ENCODE measurements at places on chromosomes 5 and 9.

GRCh38 chr5:108238461-108238860 is 143.4 kb downstream of the FBXL17 start:
- no peak for DNase-seq

- no peak for DNase-seq
Observed at GRCh38 chr5:68710514-68710913, 383.3 kb upstream of the SLC30A5 start.

DNA sequence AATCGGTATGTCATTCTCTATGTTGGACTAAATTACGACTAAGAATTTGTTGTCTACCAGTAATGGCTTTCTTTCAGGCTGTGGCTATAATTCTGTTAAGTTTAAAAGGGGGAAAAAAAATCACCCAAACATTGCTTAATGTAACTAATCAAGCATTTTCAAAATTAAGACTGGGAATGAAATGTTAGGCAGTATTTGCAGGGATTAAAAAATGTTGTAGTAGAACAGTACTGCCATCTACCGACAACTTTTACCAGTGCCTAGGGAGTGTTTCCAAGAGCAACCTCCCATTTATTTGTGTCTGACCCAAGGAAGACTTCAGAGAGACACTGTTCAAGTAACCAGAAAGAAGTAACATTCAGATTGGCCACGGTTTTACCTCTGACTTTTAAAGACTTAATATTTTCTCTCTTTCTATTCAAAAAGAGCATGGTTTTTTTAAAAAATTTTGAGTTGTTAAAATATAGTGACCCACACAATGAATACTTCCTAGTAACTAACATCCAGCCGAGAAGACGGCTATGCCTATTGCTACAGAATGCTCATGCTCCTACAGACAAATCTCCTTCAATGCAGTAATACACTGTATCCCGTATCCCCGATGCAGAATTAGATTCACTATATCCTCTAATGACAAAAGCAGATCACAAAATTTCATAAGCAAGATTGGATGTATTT is 92.4 kb downstream of the ARL15 start:
- no peak for DNase-seq

DNA sequence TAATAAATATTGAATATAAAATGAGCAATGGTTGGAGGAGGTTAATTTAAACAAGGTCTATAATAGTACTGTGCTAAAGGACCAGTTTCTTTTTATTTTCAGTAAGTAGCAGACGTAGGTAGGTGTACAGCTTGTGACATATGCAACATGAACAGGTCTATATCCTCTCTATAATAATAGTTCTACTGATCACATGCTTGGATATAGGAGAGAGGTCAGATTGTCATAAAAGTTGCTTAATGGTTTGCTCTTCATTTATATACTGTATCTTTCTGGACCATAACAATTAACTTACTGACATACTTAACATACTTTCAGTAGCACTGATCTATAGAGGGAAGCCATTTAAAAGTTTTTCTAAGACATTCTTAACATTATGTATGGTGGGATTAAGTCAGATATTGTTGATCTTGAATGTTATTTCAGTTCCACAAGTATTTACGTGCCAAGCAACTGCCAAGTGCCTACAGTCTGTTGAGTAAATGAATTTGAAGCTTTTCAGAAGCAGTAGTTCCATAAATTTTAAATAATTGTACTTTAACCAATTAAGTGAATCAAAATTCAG is 68.0 kb downstream of the DENND4C start:
- no peak for DNase-seq

- no peak for DNase-seq
Observed at GRCh38 chr5:13910637-13911288, 33.7 kb downstream of the DNAH5 start.

- no peak for DNase-seq
Observed at GRCh38 chr5:97118261-97119006, 24.0 kb downstream of the LIX1 start.

GRCh38 chr9:134386951-134387831 is 60.9 kb downstream of the RXRA start:
- DNase-seq: no peak

DNA sequence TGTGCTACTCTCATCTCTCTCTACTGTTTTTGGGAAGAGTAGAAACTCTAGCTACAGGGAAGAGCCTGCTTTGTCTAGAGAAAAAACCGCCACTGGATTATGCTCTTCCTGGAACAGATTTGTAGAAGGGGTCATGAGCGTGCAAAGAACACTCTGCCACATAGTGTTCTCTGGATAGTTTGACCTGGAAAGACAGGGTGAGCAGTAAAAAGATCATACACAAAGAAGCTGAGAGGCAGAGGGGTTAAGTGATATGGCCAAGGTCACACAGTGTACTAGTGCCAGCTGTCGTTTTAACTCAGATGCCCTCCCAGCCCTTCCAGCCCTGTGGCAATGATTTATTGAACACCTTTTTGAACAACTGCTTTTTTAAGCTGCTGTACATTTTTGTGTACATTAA is 182.2 kb downstream of the NNT start:
- no peak for DNase-seq

GRCh38 chr9:123346026-123346425 is 10.0 kb upstream of the CRB2 start:
- no peak for DNase-seq

- no peak for DNase-seq
Observed at GRCh38 chr9:125759764-125760129, 12.6 kb downstream of the PBX3 start.

DNA sequence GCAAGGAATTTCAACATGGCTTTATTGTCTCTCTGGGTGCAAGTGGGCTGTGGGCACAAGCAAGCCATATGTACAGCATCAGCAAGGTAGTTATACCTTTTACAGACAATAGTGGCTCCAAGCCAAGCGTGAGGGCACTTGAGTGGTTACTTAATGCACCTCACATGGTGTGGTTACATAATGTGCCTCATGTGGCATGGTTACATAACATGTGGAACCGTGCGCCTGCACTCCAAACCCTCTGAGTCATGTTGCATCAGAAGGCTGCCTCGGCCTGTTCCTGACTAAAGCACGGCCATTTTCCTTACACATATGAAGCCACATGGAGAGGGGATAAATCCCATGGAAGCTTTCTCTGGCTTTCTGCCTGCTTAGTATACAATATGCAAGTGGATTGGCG is 150.9 kb downstream of the OSTF1 start:
- DNase-seq: no peak

DNA sequence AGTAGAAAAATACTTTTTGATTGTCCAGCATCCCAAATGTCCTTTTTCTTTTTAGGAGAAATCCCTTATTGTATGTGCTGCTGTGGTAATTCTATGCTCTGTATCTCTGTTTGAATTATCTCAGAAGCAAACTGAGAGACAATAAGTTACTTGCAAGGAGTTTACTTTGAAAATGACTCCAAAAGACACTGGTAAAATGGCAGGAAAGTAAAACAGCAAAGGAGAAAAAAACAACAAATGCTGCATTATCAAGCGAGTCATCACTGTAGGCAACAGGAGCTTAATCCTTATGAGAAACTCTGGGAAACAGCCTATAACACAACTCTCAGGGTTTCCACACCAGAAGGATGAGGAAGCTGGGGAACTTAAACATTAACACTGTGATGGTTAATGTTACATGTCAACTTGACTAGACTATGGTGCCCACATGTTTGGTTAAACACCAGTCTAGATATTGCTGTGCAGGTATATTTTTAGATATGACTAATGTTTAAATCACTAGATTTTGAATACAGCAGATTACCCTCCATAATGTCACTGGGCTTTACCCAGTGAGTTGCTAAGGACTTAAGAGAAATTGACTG is 92.6 kb upstream of the GAS1 start:
- no peak for DNase-seq

- no peak for DNase-seq
Observed at GRCh38 chr5:116415182-116415581, 159.4 kb downstream of the SEMA6A start.

DNA sequence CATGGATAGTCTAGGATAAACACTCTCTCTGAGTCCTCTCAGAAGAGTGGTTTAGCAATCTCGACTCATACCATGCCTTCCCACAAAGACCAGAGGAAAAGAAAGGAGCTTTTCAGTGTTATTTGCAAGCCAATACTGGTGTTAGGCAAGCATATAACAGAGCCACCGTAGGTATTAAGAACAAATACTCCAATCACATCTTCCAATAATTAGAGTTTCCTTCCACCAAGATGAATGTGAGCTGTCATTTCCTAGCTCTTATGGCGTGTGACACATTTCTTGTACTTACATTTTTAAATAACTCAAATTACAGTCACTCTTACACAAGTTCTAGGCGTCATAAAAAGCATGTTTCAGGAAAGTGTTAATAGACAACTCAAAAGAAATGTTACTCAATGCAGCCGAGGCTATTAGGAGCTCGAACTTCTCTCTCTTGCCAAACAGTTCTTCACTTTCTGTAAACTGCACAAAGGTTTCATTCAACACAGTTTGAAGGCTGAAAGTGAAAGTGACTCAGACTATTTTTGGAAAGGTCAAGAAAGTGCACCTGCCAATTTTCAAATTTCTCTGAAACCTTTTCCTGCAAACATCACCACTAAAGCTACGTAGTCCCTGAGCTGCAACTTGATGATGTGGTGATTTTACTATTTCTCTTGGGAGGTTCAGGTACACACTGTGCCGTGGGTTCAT is 153.8 kb downstream of the AUH start:
- DNase-seq: no peak

DNA sequence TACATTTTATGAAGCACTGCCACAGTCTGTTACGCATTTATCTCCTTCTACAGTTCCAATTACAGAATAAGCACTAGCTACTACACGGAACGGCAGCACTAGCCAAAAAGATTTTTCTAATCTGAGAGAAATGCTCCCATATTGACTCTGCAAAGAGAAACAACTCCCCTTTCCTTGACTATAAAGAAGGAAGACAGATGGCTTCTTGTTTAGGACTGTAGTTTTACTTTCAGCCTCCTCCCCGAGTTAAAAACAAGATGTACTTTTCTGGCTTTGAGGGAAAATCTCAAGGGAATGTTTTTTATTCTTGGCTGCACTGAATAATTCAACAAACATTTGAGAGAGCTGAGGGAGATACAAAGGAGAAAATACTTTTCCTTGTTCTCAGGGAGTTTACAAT is 1.9 kb upstream of the SLC44A1 start:
- DNase-seq: no peak

DNA sequence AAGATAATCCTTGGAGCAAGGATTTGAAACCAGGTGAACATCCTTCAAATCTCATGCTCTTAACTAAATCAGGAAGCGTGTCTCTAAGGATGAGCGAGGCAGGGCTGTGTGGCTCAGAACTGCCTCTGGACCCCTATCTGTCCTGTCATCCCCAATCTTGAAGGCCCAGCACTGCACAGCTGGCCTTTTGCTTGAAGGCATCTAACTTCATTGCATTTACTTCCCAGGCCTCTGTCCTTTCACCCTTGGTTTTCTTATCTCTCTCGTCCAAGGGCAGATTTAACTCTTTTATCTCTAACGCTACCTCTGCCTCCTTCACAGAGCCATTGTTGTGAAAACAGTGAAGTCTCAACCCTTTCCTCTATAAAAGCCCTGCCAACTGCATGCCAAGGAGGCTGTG is 83.8 kb downstream of the UGCG start:
- no peak for DNase-seq

- no peak for DNase-seq
Observed at GRCh38 chr5:14503017-14503680, 78.4 kb upstream of the OTULINL start.

- no peak for DNase-seq
Observed at GRCh38 chr5:79955356-79955895, 35.6 kb downstream of the MTX3 start.

GRCh38 chr5:138829341-138829740 is 45.8 kb downstream of the LRRTM2 start:
- no peak for DNase-seq

DNA sequence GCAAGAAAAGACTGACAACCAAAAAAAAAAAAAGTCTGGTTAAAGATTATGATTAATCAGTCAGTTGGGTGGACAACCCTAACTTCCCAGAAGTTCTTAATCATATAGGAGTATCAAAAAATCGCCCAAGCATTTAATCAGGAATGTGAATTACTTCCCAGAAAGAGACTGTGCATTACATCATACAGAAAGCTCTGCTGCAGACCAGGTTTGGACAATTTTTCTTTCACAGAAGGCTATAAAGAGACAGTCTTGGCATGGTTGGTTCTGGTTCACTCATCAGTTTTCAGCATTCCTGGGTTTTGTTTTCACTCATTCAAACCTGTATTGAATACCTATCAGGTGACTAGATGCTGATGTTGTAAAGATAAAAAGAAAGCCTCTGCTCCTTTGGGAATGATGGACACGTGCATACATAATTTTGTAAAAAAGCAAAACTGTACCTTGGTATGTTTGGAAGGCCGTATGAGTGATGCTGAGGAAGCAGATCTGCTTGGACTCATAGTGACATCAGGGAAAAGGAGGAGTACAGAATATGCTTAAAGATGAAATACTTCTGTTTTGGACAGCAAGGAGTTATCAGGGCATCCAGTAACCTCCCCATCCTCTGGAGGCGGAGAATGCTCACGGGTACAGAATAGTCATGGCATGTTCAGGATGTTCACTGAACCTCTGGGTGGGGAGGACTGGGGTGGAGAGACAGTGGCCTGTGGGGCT is 178.4 kb downstream of the GNA14 start:
- no peak for DNase-seq

DNA sequence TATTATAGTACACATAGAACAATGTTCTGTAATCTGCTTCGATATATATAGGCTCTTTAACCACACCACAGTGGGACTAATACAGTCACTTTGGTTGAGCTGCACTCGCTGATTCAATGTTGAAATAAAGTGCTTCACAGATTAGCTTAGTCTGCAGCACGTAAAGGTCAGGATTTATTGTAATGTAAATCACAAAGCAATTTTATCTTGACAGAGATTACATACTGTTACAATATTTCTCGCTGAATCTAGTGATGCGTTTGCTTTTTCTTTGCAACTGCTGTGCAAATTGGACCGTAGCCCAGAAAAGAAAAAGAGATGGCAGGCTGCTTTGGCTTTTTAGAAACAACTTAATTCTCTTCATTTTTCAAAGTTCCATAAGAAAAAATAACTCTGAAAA is 52.9 kb downstream of the CETN3 start:
- no peak for DNase-seq

- DNase-seq: no peak
Observed at GRCh38 chr9:90308691-90309090, 333.9 kb downstream of the DIRAS2 start.

GRCh38 chr9:112377087-112377486 is 2.8 kb upstream of the HSDL2 start:
- DNase-seq: no peak

- no peak for DNase-seq
Observed at GRCh38 chr9:97682242-97682641, 14.9 kb downstream of the XPA start.

DNA sequence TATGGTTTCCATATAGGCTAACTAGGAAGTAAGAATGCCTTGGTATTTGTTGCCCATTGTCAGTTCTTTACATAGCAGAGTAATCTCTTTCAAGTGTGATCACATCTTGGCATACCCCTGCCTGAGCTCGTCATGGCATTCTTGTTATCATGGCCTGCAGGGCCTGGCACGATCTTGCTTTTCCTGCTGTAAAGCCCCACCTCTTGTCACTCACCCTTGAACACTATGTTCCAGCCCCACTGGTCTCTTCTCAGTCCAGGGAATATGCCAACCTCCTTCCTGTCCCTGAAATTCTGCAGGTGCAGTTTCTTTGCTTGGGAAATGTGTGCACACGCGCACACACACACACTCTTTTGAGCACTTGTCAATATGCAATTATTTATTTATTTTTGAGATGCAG is 250.2 kb upstream of the DMRT1 start:
- no peak for DNase-seq

GRCh38 chr9:131668439-131669268 is 71.2 kb downstream of the RAPGEF1 start:
- peak; percentile 55 for DNase-seq

- no peak for DNase-seq
Observed at GRCh38 chr9:107983181-107983603, 493.6 kb upstream of the KLF4 start.
